ENCODE measurements at places on chromosomes 16 and 17.
A peak's percentile ranks its signal among the peaks of the same experiment; 100 is the strongest.

GRCh38 chr17:37488009-37488604 is 1.6 kb upstream of the DUSP14 start:
- DNase-seq, result peak; percentile 96

DNA sequence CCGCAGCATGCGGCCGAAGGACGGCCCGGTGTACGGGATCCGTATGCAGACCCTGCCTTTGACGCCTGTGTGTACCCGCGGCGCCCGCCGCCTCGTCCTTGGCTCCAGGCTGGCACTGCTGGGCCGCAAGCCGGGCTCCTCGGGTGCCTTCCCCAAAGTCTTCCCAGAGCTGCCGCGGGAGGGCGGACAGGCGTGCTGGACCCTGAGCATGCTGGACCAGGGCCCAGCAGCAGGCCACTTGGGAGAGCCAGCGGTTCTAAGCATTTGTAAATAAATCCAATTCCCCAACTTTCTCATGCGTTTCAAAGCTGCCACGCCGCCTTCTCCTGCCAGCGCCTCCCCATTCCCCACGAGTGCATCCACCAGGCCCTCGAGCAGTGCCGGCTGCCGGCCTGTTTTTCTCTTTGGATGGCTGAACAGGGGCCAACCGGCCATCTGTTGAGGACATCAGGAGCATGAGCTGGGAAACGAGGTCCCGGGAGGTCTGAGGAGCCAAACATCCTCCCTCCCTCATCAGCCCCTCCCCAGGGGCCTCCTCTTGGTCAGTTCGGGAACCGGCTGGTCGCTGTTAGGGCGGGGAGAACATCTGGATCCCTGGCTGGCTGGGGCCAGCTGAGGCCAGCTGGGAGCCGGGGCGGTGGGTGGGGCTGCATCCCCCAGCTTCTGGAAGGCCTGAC is 20.5 kb upstream of the PABPN1L start:
- peak; percentile 18 for DNase-seq

- DNase-seq, result no peak
These were observed 690.5 kb downstream of the KCNJ2 start for GRCh38 chr17:70859829-70860228.

DNA sequence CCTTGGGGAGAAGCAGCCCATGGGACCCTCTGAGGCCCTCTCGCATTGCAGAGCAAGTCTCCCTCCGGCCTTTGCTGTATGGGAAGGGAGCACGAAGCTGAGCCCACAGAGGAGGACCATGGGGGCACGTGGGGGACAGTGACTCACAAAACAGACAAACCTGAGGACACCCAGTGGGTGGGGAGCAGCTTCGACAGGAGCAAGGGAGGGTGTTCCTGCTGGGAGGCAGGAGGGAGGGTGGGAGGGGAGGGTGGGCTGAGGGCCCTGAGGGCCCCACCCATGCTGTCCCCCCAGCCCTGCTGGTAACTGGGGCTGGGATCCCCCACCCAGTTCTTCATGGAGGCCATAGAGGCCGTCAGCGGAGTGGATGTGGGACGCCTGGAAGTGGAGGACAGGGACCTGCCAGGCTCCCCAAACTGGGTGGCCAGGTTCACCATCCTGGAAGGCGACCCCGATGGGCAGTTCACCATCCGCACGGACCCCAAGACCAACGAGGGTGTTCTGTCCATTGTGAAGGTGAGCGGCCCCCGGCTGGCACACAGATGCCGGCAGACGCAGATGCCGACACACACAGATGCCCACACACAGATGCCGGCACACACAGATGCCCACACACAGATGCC is 12.5 kb downstream of the SLC22A31 start:
- peak; percentile 35 for DNase-seq

GRCh38 chr16:19688396-19689024 is 29.5 kb downstream of the KNOP1 start:
- no peak for DNase-seq

DNA sequence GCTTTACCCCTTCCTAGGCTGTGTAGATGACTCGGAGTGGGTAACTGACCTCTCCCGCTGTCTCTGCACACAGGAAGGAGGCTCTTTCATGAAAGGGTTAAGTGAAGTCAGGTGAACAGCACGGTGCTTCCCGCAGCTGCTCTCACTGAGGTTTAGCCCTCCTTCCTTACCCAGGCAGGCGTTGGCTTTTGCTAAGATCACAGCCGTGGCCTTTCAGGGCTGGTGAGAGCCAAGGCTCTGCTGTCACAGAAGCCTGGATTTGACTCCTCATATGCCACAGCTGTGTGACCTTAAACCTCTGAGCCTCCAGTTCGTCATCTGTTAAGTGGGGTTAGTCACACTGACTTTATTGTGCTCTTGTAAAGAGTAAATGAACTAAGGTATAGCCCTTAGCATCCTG is 90.9 kb upstream of the PLCG2 start:
- no peak for DNase-seq

- DNase-seq, result peak; percentile 62
These were observed 8.3 kb downstream of the CUEDC1 start for GRCh38 chr17:57946798-57947358.

- no peak for DNase-seq
These were observed 6.3 kb downstream of the CMIP start for GRCh38 chr16:81450783-81451491.

- DNase-seq, result no peak
These were observed 47.1 kb upstream of the SDK2 start for GRCh38 chr17:73691321-73691766.

DNA sequence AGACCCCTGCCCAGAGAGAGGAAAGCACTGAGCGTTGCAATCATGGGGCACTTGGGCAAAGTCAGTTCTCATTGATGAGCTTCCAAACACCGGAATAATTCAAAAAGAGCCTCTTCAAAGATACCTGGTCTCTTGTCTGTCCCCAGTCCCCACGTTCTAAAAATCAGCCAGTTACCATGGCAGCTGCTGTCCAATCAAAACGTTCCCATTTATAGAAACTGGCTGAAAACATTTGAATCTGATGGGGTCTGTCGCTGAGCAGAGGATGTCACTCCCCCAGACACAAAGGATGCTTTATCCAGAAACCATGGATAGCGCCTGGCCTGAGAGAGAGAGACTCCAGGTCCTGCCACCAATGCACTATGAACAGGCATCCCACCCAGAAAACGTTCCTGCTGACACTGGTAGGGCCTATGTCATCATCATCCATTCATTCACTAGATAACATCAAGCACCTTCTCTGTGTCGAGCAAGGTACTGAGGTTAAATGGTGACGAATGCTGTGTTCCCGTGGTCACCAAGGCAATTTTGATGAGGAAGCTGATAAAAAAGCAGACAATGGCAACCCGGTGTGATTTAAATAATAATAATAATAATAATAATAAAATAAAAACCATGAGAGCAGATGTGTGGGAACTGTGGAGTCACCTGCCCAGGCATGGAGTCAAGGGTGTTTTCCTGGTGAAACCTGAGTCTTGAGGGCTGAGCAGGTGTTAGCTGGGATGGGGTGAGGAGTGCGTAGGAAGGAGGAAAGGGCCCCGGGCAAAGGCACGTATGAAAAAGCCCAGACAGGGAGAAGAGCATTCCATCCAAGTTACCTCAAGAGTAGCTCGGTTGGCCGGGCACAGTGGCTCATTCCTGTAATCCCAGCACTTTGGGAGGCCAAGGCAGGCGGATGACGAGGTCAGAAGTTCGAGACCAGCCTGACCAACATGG is 19.0 kb upstream of the CALB2 start:
- no peak for DNase-seq

DNA sequence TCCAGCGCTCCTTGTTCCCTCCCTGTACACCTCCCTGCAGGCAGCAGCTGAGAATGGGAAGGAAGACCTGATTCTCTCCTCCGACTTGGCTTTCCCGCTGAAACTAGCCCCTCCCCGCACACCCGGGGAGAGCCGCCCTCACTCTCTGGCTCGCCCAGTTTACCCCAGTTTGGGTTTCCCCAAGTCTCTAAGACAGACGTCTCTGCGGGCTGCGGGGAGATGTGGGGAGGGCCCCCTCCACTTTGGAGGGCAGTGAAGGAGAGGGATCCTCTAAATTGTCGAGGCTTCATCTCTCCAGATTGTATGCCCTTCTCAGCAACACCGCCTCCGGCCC is 797 bp downstream of the GRB7 start:
- no peak for DNase-seq

GRCh38 chr16:4160658-4161430 is 44.6 kb upstream of the ADCY9 start:
- peak; percentile 60 for DNase-seq

DNA sequence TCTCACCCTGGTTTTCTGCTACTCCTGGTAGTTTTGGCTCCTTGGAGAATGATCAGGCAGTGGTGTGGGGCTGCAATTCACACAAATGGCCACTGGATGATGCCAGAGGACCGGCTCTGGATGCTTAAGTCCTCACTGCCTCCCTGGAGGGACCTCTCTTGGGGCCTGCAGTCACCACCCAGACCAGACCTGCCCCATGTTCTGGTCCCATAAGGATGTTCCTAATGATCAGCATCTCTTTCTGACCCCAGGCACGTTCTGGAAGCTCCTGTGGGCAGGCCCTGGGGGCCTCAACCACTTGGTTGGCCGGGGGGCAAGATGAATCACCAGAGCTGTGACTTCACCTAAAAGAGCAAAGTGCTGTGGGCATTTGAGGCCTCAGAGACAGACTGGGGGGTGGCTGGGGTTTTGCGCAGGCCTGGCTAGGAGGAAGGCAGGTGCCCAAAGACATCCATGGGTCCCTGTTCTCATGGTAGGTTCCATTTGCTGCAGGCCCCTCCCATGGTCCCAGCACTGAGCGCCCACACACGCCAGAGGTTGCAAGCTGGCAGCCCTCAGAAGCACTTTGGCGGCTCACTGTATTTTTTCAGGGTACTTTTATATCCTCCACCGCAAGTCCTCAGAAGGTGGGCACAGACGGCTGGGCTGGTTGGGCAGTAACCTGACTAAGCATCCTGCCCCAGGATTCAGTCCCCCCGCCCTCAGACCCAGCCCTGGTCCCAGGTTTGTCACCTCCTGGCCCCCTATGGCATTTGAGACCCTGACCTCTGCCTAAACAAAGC is 53.2 kb downstream of the NT5M start:
- DNase-seq, result peak; percentile 91

DNA sequence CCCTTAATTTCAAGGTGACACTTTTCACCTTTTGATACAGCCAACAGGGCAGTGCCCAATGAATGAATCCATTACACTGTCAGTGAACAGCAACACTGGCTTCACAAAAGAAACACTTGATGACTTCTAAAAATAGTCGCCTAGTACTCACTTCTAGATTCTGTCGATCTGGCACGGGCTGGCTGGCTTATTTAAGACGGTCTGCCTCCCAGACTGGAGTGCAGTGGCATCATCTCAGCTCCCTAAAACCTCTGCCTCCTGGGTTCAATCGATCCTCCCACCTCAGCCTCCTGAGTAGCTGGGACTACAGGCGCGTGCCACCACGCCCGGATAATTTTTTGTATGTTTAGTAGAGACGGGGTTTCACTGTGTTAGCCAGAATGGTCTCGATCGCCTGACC is 1.9 kb downstream of the NDUFAB1 start:
- no peak for DNase-seq

GRCh38 chr17:26782153-26782552 is 511.8 kb upstream of the WSB1 start:
- DNase-seq, result no peak

GRCh38 chr17:78338486-78339259 is 21.2 kb downstream of the SOCS3 start:
- DNase-seq, result no peak

- peak; percentile 76 for DNase-seq
These were observed 42.4 kb downstream of the RAI1 start for GRCh38 chr17:17723354-17724261.

DNA sequence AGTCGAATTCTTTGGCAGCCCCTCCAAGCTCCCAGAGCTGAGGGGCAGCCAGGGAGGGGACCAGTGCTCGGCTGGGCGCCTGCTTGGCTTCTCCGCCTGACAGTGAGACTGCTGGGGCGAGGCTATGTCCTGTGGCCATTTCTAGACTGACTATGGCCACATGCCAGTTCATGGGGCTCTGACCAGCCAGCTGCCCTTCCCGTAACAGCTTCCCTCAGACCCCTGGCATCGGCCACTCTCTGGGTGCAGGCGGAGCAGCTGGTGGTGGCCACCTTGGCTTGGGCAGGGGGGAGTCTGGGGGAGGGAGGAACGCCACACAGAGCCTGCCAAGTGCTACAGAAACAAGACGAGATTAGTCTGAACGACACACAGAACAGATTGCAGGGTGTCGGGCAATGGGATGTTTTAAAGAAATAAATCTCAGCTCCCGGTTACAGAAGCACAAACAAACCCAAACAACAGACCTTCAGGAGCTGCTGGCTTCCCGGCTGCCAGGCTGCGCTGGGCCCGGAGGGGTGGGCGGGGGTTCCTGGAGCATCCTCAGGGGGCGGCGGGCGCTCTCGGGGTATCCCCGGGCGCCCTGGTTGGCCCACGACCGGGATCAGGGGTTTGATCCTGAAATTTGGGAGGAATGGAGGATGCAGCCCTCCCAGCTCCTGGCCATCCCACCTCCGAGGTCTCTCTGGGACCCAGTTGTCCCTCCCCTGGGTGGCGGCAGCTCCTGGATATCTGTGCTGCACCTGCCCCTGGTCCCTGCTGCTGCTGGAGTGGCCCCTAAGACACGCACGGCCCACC is 34.5 kb downstream of the TBC1D16 start:
- no peak for DNase-seq

DNA sequence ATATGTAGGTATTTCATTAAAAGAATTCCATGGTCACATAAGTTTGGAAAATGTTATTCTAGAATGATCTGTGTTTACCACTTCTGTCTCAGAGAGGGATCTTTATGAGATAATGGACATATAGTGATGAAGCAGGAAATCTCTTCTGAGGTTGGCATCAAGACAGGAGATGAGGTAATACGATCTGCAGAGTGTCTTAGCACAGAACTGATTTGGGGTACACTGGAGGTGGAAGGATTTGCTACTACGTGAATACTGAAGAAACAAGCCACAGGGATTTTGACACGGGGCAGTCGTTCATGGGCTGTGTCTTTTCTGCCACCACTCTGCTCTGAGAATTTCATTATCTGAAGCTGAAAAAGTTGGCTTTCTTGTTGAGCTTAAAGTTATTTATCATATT is 5.5 kb downstream of the CBFB start:
- peak; percentile 58 for DNase-seq

DNA sequence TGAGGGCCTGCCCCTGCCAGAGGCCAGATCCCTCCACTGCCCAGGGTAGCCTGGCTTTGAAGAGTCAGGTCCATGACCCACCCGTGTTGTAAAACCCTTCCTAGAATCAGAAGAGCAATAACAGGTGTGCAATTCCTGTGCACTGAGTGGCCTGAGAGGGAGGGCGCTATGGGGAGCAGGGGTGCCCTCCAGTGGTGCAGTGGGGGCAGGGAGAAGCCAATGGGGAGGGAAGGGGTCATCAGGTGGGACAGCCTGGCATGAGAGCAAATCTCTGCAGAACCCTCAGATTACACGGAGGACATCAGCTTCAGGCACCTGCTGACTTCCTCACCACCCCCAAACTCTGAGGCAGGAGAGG is 72.9 kb upstream of the ZNF469 start:
- DNase-seq, result no peak

DNA sequence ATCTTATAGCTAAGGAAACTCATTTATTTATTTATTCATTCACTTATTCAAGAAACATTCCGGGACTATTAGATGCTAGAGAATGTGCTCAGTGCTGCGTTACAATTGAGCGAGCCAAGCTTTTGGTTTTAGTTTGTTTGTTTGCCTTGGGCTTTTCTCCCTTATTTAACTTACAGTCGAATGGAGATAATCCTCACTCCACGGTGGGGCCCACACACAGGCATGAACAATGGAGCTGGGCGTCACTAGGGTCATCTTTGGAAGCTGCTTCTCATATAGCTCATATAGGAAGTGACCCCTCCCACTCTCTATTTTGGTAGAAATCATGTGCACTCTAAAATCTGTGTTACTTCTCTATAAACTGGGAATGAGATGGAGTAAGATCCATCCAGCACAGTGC is 210.0 kb downstream of the TMEM114 start:
- no peak for DNase-seq

All from fibroblast of pulmonary artery (primary cell).